ENCODE measurements at places on chromosomes 12 and 14. TPM values are rescaled to one million over a fixed set of nuclear protein-coding genes. Genes with fewer than 3 reads are reported as not detected.

Gene COX8C
- total RNA-seq, result not detected

Gene RIPK3
- 40.7 TPM for total RNA-seq

Gene RFLNA
- total RNA-seq, result not detected

Gene ADGRD1
- total RNA-seq, result 1.6 TPM

Gene EIF2S3B
- 0.37 TPM for total RNA-seq

Gene KRT5
- total RNA-seq, result not detected

Gene SLC17A8
- not detected for total RNA-seq

Gene SEC23A
- 68.9 TPM for total RNA-seq

Gene TRIM9
- total RNA-seq, result 0.31 TPM

Gene SERPINA3
- not detected for total RNA-seq

Gene HOXC12
- total RNA-seq, result not detected

Gene ENDOU
- not detected for total RNA-seq

- no peak for DNase-seq
Measured at GRCh38 chr14:91793704-91794103, 61.8 kb upstream of the CATSPERB start.

GRCh38 chr12:130186651-130187268 is 24.5 kb downstream of the FZD10 start:
- DNase-seq, result no peak

GRCh38 chr12:89162589-89163261 is 189.6 kb downstream of the DUSP6 start:
- DNase-seq, result no peak

DNA sequence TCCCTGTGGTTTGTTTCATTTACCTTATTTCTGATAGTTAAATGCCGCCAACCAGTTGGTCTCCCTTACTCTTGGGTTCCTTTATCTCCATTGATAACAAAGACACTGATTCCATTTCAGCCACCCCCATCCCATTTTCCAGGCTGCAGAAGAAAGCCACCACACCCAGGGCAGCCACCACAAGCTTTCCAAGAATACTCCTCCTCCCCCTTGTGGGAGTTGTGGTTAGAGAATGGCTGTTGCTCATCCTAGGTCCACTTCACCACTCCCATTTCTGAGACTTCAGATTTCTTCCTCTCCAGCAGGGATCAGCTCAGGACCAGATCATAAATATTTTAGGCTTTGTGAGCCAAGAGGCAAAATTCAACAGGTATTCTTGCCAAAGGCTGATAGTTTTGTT is 73.9 kb downstream of the ANO4 start:
- no peak for DNase-seq

DNA sequence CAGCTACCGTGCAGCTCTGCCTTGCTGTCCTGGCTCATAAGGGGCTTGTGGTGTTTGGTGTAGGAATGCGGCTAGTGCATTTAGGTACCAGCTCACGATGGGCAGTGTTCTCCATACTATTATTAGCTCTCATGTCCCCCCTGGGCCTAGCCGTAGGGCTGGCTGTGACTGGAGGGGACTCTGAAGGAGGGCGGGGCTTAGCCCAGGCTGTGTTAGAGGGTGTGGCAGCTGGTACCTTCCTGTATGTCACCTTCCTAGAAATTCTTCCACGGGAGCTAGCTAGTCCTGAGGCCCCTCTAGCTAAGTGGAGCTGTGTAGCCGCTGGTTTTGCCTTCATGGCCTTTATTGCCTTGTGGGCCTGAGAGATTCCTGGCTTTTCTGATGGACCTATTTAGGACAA is 2.1 kb downstream of the SLC39A2 start:
- no peak for DNase-seq

DNA sequence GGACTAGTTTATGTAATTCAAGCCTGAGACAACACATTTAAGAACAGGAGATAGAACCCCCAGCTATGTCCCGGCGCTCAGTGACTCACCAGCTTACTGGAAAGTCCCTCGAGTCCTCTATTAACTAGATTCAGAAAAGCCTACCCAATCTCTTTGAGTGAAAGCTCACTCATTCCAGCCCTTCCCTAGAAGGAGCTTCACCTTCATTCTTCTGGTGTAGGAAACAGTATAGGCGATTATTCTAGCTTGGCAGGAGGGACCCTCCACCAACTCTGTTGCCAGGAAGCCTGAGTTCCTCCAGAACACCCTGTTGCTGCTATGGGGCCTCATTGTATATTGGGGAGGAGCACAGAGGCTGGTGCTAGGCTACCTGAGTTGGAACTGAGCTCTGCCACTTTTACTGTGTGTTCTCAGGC is 57.2 kb upstream of the AEBP2 start:
- DNase-seq, result peak; percentile 41

DNA sequence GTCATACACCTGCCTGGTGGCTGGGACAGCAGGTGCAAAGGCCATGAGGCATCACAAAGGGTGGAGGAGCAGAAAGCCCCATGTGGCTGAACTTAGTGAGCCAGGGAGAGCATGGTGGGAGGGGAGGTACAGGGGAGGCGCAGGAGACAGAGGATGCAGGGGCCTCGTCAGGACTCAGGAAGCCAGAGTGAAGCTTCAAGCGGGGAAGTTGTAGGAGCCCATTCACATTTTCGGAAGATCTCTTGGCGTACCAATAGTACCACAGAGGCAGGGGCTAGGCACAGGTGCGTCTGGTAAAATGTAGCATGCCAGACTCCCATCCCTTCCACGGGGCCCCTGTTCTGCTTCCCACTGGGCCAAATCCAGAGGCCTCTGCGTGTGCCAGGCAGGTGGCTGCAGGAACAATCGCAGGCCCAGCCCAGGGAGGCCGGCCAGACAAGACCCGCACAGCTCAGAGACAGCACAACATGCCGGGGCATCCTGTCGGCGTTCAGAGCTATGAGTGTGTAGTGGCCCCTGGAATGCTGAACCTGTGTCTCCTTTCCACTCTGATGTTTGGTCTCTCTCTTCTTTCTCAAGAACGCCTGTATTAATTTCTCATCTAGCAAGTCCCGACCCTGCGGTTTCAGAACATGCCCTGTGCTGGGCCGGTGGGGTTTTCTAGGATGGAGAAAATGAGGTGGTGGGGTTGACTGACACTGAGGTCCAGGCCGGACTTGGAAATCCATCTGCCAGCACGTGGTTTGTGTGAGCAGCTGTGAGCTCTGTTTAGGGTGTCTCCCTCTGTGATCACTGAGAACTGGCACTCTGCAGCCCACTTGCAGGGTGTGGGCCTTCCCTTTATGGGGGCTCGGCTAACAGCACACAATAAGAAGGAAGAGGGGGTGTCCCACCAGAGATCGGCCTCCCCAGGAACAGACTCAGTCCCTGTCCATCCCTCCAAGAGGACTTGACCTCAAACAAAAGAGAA is 5.5 kb upstream of the TMEM132D start:
- DNase-seq, result no peak

GRCh38 chr12:97408363-97408762 is 54.2 kb upstream of the RMST start:
- no peak for DNase-seq

- no peak for DNase-seq
Measured at GRCh38 chr12:76611533-76611932, 52.0 kb upstream of the OSBPL8 start.

DNA sequence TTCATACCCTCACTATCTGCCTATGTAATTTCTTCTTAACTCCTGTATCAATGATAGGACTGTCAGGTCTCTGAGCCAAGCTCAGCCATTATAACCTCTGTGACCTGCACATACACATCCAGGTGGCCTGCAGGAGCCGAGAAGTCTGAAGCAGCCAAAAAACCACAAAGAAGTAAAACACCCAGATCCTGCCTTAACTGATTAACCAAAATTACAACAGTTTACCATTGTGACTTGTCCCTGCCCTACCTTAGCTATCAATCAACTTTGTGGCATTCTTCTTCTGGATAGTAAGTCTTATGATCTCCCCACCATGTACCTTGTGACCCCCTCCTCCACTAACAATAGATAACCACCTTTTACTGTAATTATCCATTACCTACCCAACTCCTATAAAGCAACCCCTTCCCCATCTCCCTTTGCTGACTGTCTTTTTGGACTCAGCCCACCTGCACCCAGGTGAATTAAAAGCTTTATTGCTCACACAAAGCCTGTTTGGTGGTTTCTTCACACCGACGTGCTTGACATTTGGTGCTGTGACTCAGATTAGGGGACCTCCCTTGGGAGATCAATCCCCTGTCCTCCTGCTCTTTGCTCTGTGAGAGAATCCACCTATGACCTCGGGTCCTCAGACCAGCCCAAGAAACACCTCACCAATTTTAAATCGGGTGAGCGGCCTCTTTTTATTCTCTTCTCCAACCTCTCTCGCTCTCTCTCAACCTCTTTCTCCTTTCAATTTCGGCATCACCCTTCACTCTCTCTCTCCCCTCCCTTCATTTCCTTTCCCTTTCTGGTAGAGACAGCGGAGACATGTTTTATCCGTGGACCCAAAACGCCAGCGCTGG is 11.5 kb upstream of the LGMN start:
- DNase-seq, result no peak

DNA sequence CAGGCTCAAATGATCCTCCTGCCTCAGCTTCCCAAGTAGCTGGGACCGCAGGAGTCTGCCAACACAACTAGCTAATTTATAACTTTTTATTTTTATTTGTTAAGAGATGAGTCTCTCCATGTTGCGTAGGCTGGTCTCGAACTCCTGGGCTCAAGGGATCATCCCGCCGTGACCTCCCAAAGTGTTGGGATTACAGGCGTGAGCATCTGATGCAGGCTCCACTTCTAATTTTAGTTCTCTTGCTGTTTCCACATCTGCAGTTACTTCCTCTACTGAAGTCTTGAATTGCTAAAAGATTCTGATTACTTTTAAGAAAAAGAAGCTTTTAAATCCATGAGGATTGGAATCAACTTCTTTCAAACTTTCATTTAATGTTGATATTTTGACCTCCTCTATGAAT is 13.4 kb upstream of the SNX6 start:
- DNase-seq, result no peak

GRCh38 chr14:68701001-68701741 is 91.7 kb downstream of the ZFP36L1 start:
- no peak for DNase-seq

DNA sequence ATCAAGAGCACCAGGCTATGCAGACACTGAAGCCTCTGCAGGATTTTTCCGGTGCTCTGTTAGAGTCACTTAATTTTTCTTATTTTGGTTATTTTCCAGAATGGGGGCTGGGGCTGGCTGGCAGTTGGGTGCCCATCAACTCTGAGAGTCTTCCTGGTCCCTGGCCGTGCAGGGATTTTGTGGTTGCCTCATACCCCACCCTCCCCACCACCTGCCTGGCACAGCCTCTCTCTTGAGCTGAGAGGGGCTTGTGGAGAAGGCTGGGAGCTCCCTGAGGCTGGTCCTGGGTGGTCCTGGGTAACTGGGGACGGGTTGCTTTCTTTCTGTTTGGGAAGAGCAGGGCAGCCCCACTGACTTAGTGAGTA is 23.3 kb downstream of the LRTM2 start:
- no peak for DNase-seq

DNA sequence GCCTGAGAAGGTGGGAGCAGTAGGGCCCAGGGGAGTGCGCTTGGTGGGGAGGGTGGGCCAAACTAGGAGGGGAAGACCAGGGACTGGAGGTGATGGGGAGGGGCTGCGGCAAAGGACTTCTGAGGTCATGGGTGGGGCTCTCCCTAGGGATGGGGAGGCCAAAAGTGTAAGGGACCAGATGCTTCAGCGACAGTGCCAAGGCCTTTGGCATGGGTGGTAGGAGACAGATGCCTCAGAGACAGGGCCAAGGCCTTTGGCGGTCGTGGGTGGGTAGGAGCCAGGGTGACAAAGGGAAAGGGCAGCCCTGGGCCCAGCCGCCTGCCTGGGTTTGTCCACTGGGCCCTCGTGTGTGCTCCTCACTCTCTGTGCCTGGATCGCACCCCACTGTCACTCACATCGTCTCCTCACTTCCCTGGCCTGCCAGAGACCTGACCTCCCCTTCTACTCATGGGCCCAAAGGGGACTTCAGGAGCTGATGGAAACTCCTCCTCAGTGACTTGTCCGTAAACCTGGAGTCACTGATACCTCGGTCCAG is 13.2 kb upstream of the RABGGTA start:
- no peak for DNase-seq

GRCh38 chr12:130336723-130337487 is 782 bp upstream of the PIWIL1 start:
- DNase-seq, result no peak

DNA sequence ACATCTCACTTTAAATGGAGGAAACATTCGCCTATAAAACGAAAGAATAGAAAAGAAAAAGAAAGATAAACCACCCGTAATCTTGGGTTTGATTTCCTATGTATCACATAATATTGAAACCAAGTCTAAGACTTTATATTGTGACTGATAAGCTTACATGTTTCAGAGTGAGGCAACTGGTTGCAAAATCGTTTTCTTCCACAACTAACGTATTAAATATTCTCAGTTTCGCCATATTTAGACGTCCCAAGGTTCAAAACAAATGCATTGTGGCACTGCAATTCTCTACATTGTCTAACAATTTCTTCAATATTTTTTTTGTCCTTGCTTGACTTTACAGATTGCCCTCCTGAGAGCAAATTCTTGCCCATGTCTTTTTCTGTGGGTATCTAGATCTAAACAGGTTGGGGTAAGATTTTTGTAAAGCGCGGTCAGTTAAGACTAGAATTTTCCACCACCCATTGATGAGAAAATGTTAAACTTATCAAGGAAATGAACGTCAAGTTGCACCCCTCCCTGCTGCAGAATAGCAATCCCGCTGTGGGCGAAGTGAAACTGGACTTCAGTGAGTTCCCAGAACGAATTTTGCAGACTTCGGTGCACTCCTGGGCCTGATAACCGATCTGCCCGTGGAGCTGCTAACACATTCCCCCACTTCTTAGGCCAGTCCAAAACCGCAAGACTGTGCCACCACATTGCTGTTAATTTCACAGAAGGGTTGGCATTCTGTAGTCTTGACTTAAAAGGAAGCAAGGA is 2.7 kb downstream of the TBX3 start:
- no peak for DNase-seq

- DNase-seq, result no peak
Measured at GRCh38 chr14:61471297-61472005, 150.1 kb downstream of the PRKCH start.

GRCh38 chr12:82124711-82125380 is 233.3 kb downstream of the CCDC59 start:
- no peak for DNase-seq

- peak; percentile 14 for DNase-seq
Measured at GRCh38 chr14:53929871-53930715, 26.5 kb downstream of the BMP4 start.

DNA sequence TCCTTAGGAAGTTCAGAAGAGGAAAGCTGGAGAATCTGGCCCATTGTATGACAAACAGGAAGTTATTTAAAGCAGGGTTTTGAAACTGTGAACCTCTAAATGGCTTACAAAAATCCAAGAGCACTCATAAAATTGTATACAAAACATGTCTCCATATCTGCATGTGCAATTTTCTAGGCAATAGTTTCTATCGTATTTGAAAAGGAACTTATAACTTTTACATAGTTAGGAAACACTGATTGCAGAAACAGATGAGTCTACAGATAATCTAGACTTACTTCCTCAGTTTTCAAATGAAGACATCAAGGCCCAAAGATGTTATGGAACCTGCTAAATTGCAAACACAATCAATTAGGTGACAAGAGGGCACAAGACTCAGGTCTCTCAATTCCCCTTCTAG is 53.3 kb upstream of the ETV6 start:
- DNase-seq, result no peak

DNA sequence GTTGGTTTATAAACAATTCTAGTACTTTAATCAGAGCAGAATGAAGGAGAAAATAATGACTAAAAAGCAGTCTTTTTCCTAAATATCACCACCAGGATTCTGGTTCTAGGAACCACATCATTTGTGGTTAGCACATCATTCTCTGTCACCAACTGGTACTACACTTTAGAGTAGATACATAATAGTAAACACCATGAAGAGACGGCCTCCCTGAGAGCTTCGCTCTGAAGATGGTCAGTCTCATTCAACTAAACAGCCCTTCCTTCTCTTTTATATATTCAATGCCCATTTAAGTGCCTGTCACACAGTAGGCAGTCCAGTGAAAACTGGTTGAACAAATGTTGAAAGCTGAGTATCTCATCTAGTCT is 10.9 kb downstream of the SLC38A2 start:
- DNase-seq, result no peak

All from naive thymus-derived CD4-positive, alpha-beta T cell (primary cell).